ENCODE measurements at places on chromosomes 5 and 9. TPM values are rescaled to one million over a fixed set of nuclear protein-coding genes. Genes with fewer than 3 reads are reported as not detected.

DNA sequence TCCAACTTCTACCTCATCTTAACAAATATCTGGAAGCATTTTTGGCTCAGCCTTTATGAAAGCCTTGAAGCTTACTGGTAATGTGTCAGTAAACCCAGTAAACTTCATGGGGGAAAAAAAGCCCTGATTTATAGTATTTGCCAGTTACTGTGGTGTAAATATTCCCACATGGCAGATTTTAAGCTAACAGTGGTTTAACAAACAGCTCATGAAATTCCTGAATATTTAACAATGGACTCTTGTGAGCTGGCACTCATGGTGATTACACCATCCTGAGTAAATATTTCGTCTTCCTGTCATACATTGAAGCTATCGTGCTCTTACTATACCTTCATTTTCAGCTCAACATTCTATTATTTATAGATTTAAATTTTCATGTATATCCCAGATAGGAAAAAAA lies 57.0 kb upstream of the ACOT12 start:
- H3K4me1 ChIP-seq = no peaks in the 10 kb centered on the region
- H3K27ac ChIP-seq = no peak overlapping the region
- DNase-seq = no peak

GRCh38 chr9:75246949-75247348 lies 158.6 kb downstream of the OSTF1 start:
- H3K27me3 ChIP-seq = no peaks in the 10 kb centered on the region
- no peak overlapping the region for H3K27ac ChIP-seq
- H3K4me3 ChIP-seq = no peak overlapping the region
- no peaks in the 10 kb centered on the region for H3K4me1 ChIP-seq
- no peak for DNase-seq

Gene PLAC8L1
- total RNA-seq = 2.8 TPM

DNA sequence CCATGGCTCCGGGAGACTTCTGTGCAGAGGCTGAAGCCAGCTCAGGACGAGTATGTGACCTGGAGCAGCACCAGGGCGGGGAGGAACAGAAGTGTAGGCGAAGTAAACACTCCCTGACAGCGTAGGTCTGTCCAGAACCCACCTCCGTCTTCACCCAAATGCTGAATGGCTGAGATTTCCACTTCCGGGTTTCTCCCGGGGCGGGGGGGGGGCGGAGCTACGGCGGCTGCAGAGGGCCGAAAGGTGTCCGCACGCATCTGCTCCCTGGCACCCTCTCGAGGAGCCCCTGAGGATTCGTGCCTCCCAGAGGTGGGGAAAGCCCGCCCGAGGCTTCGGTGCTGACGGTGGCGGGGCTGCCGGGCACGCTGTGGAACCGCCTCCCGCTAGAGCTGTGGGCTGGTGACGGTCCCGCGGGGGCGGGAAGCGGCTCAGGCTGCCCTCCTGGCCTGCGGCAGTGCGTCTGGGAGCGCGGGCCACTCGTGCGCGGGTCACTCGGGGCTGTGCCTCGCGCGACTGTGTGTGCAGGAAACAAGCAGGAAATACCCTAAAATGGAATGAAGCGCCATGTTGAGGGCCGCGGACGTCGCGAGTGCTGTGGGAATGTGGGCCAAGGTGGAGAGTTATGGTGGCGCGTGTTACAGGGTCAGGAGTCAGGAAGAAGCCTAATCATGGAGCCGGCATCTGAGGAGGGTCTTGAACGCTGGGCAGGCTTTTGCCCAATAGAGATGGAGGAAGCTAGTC lies 1425.4 kb downstream of the FOXD4L5 start:
- no peaks in the 10 kb centered on the region for H3K36me3 ChIP-seq
- no peak overlapping the region for H3K27ac ChIP-seq
- DNase-seq = no peak
- H3K4me1 ChIP-seq = no peaks in the 10 kb centered on the region
- H3K4me3 ChIP-seq = no peak overlapping the region

Gene CMYA5
- total RNA-seq = 1.9 TPM

Gene FAM13B
- total RNA-seq = 25.8 TPM

Gene TNFSF15
- total RNA-seq = 1.1 TPM

GRCh38 chr5:158921441-158922262 lies 178.1 kb downstream of the EBF1 start:
- no peaks in the 10 kb centered on the region for H3K4me1 ChIP-seq
- H3K27ac ChIP-seq = no peak overlapping the region
- no peaks in the 10 kb centered on the region for H3K36me3 ChIP-seq
- H3K27me3 ChIP-seq = no peaks in the 10 kb centered on the region

DNA sequence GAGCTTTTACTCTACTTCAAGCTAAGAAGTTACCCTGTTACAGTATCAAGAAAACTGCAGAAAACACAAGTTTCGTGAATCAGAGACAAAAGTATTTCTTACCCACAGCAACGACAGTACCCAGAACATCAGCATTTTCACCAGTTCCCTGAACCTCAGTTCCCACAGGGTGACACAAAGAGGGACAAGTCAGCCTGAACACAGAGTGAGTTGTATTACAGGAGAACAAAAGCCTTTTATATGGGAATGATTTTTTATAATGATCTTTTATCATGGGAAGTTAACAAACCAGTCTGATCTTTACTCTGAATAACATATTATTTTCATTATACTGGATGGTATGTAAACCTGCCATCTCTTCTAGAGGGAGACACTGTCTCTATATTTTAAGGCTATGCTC lies 139.0 kb upstream of the ITGA1 start:
- no peak overlapping the region for H3K27ac ChIP-seq
- no peak for DNase-seq
- H3K4me3 ChIP-seq = no peak overlapping the region
- no peaks in the 10 kb centered on the region for H3K4me1 ChIP-seq
- H3K36me3 ChIP-seq = no peaks in the 10 kb centered on the region
- H3K27me3 ChIP-seq = no peaks in the 10 kb centered on the region

DNA sequence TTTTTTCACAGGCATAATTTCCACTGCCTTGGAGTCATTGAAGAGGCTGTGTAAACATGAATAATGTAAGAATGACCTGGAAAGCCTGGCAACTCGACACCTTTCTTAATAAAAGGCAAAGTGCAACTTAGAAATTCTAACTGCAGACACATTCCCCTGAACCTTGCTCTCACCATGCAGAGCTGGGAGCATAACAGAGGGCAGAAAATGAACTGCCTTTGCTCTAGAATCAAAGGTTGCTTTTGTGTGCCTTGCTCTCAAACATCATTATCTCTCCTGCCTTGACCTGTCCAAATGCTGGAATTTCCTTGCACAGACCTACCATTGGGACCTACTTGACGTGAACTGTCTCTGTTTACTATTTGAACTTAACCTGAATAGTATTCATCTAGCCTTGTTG lies 462.0 kb upstream of the ZNF462 start:
- H3K4me3 ChIP-seq = no peak overlapping the region
- no peak for DNase-seq
- no peak overlapping the region for H3K27ac ChIP-seq
- no peaks in the 10 kb centered on the region for H3K27me3 ChIP-seq
- H3K4me1 ChIP-seq = no peaks in the 10 kb centered on the region
- H3K36me3 ChIP-seq = no peaks in the 10 kb centered on the region

DNA sequence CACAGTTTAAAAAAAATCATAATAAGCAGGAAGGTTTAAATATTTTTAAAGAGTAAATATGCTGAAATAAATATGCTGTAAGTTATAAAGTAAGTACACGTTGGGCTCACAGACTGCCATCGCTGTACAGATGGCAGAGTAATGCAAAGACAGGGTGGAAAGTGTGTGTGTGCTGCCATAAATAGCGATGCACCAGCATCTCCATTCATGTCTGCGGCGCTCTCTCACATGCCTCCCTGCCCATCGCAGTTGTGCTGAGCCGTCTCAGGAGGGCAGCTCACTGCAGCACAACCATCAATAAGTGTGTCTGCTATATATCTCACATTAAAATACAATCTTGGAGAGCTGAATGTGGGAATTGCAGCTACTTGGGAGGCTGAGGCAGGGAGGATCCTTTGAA lies 14.3 kb downstream of the MOCS2 start:
- H3K27ac ChIP-seq = no peak overlapping the region
- peaks cover 44% of the 10 kb centered on the region for H3K36me3 ChIP-seq
- no peaks in the 10 kb centered on the region for H3K4me1 ChIP-seq
- H3K27me3 ChIP-seq = no peaks in the 10 kb centered on the region
- no peak overlapping the region for H3K4me3 ChIP-seq

Gene GRAMD2B
- 165 TPM for total RNA-seq

GRCh38 chr5:60630179-60630578 lies 69.8 kb downstream of the DEPDC1B start:
- no peaks in the 10 kb centered on the region for H3K36me3 ChIP-seq
- no peak overlapping the region for H3K4me3 ChIP-seq
- no peak for DNase-seq
- no peaks in the 10 kb centered on the region for H3K4me1 ChIP-seq

Gene HTR1A
- not detected for total RNA-seq

Gene IFNA2
- total RNA-seq = not detected

DNA sequence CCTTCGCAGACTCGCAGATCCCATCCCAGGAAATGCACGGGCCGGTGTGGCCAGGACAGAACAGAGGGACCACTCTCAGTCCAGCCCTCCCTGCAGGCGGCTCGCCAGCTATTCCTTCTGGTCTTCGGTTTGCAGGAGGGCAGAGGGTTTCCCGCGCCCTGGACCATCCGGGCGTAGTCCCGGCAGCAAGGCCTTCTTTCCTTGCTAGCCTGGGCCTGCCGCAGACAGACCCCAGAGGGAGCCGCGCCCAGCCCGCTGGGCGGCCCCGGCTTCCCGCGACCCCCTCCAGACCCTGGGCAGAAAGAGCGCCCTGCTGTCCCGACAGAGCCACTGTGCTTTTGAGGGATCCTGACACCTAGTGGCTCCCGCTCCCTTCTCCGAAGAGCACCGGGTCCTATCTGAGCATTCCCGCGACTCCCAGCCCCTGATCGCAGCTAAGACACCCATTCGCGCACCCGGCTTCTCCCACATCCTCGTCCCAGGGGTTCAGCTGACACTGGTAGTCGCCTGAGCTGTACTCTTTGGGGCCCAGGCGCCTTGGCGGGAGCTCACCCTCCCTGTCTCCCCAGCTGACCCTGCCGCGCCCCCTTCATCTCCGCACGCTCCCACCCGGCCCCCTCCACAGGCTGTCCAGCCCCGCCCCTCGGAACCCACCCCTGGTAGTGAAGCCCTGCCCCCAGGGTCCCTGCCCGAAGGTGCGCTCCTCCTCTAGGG lies 1.1 kb downstream of the CFAP90 start:
- H3K36me3 ChIP-seq = no peaks in the 10 kb centered on the region
- no peaks in the 10 kb centered on the region for H3K27me3 ChIP-seq
- H3K27ac ChIP-seq = no peak overlapping the region
- DNase-seq = no peak
- H3K4me1 ChIP-seq = peaks cover 17% of the 10 kb centered on the region
- peak overlapping the region; percentile 52 for H3K4me3 ChIP-seq

- no peak overlapping the region for H3K27ac ChIP-seq
- H3K4me3 ChIP-seq = no peak overlapping the region
- no peaks in the 10 kb centered on the region for H3K36me3 ChIP-seq
- H3K4me1 ChIP-seq = no peaks in the 10 kb centered on the region
Measured at GRCh38 chr5:94969174-94969573, 315.7 kb downstream of the MCTP1 start.

- no peaks in the 10 kb centered on the region for H3K27me3 ChIP-seq
- H3K4me1 ChIP-seq = no peaks in the 10 kb centered on the region
- no peak overlapping the region for H3K27ac ChIP-seq
- DNase-seq = no peak
Measured at GRCh38 chr5:18457255-18457654, 823.0 kb downstream of the TAF11L14 start.

DNA sequence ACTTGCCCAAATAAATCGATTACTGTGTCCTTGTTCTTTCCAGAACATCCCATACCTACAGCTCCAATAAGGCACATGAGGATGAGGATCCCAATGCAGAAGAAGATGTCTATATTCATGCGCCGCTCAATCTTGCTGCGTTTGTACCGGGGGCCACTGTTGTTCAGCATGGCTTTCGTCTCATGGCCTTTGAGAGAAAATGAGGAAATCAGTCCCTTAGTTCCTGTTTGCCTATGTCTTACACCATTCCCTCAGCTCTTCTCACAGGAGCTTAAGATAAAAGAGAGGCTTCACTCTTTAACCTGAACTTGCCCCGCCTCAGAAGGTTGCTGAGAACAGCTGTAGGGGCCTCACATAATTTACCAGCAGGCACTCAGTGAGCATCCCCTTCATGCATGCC lies 211.6 kb downstream of the ATP10B start:
- no peaks in the 10 kb centered on the region for H3K27me3 ChIP-seq
- H3K36me3 ChIP-seq = no peaks in the 10 kb centered on the region
- H3K27ac ChIP-seq = no peak overlapping the region
- no peak for DNase-seq
- no peak overlapping the region for H3K4me3 ChIP-seq
